HT1080 (cell line): ENCODE measurements at places on chromosomes 5 and 9. TPM values are rescaled to one million over a fixed set of nuclear protein-coding genes. Genes with fewer than 3 reads are reported as not detected.
A peak's percentile ranks its signal among the peaks of the same experiment; 100 is the strongest.

DNA sequence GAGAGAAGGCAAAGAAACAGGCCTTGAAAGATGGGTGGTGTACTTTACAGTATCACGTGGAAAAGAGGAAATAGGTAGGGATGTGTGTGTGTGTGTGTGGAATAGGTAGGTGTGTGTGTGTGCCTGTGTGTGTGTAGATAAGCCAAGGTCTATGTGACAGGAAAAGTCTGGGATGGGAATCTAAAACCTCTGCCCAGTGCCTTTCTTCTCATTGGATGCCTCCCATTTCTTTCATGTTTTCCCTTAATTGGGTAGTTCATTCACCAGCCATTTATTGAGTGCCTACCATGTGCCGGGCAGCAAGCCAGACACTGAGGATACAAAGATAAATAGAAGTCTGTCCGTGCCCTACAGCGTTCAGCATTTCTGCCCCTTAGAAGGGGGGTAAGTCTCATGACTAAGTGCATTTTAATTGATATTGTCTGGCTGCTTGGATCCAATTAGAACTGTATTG lies 1.0 kb downstream of the URM1 start:
- DNase-seq, result peak; percentile 50

DNA sequence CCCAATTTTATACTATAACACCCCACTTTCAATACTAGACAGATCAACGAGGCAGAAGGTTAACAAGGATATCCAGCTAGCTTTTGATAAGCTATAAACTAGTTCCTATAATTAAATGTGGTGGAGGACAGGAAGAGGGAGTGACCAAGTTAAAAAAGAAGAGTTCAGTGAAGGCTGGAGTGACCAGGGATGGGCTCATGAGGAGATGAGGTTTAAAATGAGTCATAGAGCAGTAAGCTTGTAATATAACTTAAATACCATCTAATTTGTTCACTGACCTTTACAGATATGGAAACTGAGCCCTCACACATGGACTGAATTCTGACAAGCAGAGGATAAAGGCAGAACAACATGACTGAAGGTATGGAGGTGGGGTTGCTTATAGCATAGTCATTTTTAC lies 284.5 kb downstream of the SPATA31D1 start:
- DNase-seq, result peak; percentile 62

The STKLD1 gene
- not detected in 2 replicates for total RNA-seq

The NCS1 gene
- total RNA-seq, result 66.9 and 76.3 TPM in 2 replicates
